Liver (tissue), 10 donors: ENCODE measurements at places on chromosomes 12 and 14. TPM values are rescaled to one million over a fixed set of nuclear protein-coding genes. Genes with fewer than 3 reads are reported as not detected.

CARMIL3 gene
- total RNA-seq = 0.17 TPM

SOAT2 gene
- 9.4 TPM for total RNA-seq

LRP1-AS gene
- not detected for total RNA-seq

DNA sequence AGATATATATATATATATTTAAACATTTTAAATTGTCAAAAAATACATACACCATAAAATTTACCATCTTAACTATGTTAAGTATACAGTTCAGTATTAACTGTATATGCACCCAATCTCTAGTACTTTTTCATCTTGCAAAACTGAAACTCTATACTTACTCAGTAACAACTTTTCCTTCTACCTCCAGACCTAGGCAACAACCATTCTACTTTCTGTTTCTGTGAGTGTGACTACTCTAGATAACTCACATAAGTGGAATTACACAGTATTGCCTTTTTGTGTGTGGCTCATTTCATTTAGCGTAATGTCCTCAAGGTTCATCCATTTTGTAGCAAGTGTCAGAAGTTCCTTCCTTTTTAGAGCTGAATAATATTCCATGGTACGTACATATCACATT lies 8.2 kb downstream of the FAM234B start:
- no peaks in the 10 kb centered on the region for H3K4me1 ChIP-seq
- no peak overlapping the region for H3K27ac ChIP-seq
- no peak overlapping the region for H3K4me3 ChIP-seq
- no peak for DNase-seq

- H3K36me3 ChIP-seq = no peaks in the 10 kb centered on the region
- H3K27me3 ChIP-seq = no peaks in the 10 kb centered on the region
- H3K4me1 ChIP-seq = no peaks in the 10 kb centered on the region
- no peak within 1 kb of the TSS for H3K4me3 ChIP-seq
- H3K27ac ChIP-seq = peak within 1 kb of the TSS; percentile 0
Observed at GRCh38 chr12:53207042-53207441, at the start of gene ITGB7. Gene ITGB7, minus strand, starts transcription at chr12:53207251. Its CDS starts 6,808 bp downstream, at chr12:53200443.

GRCh38 chr14:68766299-68767247 lies 26.3 kb downstream of the ZFP36L1 start:
- no peaks in the 10 kb centered on the region for H3K36me3 ChIP-seq
- no peak for DNase-seq
- H3K27ac ChIP-seq = no peak overlapping the region
- no peak overlapping the region for H3K4me3 ChIP-seq
- H3K27me3 ChIP-seq = no peaks in the 10 kb centered on the region

GRCh38 chr12:27975222-27976136 lies 2.9 kb upstream of the PTHLH start:
- no peak overlapping the region for H3K27ac ChIP-seq
- no peak for DNase-seq
- H3K4me3 ChIP-seq = peak overlapping the region; percentile 18
- H3K36me3 ChIP-seq = no peaks in the 10 kb centered on the region
- peaks cover 18% of the 10 kb centered on the region for H3K27me3 ChIP-seq
- H3K4me1 ChIP-seq = peaks cover 20% of the 10 kb centered on the region

- H3K4me1 ChIP-seq = peaks cover 5% of the 10 kb centered on the region
- peak overlapping the region; percentile 54 for H3K27ac ChIP-seq
- no peaks in the 10 kb centered on the region for H3K36me3 ChIP-seq
- H3K27me3 ChIP-seq = peaks cover 9% of the 10 kb centered on the region
- peak overlapping the region; percentile 43 for H3K4me3 ChIP-seq
- no peak for DNase-seq
Observed at GRCh38 chr14:52067873-52068614, 815 bp downstream of the NID2 start.

DNA sequence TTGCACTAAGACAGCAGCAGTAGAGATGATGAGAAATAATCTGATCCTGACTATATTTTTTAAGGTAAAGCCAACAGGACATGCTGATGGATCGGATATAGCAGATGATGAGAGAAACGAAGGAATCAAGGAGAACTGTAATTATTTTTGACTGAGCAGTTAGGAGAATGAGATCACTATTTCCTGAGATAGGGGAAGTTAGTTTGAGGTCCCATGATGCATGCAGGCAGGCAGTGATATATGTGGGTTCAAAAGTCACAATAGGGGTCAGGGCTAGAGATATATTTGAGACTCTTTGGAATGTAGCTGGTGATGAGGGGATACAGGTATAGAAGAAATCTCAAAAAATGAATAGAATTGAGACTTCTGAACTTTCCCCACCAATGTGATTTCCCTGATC lies 107.6 kb downstream of the GTF2A1 start:
- H3K36me3 ChIP-seq = no peaks in the 10 kb centered on the region
- no peaks in the 10 kb centered on the region for H3K4me1 ChIP-seq

GRCh38 chr12:389142-390096 lies at the start of gene KDM5A:
Gene KDM5A, minus strand, starts transcription at chr12:389320. Its CDS starts 229 bp downstream, at chr12:389091.
- H3K4me1 ChIP-seq = no peaks in the 10 kb centered on the region
- no peaks in the 10 kb centered on the region for H3K36me3 ChIP-seq
- H3K27ac ChIP-seq = peak within 1 kb of the TSS; percentile 99
